ENCODE measurements at places on chromosomes 6 and 20.

- DNase-seq, result no peak
Observed at GRCh38 chr6:152566103-152566875, 70.9 kb downstream of the SYNE1 start.

DNA sequence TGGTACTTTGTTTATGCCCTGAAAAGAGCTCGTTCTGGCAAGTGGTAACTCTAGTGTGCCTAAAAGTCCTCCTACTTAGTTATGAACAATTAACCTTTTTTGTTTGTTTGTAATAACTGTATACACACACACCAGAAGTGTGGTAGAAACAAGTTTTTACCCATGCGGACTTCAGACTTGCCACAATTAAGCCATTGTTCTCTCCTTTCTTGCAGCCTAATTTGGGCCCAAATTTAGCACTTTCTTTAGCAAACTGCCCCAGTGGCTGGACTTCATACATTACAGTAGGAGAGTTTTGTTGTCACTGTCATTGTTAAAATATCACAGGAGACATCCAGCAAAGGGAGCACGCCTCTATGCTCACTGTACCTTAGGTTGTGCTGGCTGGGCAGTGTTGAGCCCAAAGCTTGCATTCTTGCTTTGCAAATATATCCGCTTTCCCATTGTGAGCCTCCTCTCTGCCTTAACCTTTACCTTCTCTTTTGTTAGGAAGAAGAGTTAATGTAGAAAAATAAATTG is 53.0 kb downstream of the LRRC1 start:
- no peak for DNase-seq

DNA sequence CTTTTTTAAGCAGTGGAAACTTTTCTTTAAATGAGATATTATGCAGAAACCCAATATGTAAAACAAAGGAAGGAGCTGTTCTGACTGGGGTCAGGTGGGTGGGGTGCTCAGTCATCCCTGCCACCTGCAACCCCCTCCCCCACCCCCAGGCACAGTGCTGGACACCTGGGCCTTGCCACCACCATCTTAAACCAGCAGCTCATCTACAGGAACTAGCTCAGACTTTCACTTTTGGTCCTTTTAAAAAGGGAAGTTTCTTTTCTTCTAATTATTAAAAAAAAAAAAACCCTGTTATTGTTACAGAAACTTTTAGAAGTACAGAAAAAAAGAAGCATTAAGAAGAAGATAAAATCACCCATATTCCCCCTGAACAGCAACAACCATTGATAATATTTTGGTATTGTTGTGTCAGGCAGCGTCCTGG is 37.1 kb downstream of the PPP1R16B start:
- DNase-seq, result no peak

- no peak for DNase-seq
Observed at GRCh38 chr20:22411286-22411626, 173.1 kb downstream of the FOXA2 start.

DNA sequence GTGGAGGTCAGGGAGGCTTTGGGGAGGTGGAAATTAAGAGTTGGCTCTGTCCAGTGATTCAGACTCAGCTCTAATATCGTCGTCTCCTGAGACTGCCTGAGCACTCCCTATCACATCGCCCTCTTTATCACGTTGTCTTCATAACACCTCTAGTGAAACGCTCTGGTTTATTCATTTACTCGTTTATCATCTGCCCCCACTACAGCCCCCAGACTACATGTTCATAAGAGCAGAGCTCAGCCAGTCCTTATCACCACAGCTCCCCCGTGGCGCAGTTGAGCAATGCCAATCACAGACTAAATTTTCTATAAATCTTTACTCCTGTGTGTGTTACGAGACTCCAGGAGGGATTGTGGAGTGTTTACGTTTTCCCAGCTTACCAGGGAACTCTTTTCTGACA is 316.2 kb downstream of the ADGRB3 start:
- DNase-seq, result no peak

DNA sequence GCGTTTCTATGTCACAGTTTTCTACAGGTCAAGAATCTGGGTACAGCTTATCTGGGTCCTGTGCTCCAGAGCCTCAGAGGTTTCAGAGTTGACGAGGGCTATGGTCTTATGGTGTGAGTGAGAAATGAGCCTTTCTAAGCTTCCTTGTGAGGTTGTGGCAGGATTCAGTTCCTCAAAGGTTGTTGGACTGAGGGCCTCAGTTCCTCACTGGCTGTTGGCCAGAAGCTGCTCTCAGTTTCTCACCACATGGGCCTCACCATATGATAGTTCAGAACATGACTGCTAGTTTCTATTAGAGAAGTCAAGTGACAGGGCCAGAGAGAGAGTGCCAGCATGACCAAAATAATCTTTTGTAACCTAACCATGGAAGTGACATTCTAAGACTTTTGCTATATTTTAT is 96.1 kb downstream of the NUS1 start:
- DNase-seq, result no peak
